Fibroblast of skin of left quadriceps (primary cell): ENCODE measurements at places on chromosomes 4 and X.

DNA sequence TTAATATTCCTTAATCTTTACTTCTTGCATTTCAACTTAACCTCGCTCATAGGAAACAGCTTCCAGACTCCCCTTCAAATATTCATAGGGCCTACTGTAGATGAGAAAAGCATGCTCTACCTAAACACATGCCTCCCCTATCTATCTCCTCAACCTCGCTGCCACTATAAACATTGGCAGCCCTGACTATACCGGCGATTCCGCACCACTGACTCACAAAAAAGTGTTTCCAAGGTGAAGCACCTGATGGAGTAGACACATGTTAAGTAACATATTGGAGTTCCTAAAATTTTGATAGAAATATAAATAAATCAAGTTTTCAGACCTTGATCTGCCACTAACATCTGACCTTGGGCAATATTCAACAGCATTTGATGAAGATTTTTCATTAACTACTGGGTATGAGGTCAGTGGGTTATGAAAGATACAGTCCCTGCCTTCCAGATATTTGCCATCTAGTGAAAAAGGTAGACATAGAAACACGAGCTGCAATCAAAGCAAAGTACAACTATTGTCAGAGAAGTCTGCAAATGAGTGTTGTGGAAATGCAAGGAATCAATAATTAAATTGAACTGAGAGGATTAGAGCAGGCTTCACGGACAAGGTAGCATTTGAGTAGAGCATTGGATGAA is 184.2 kb downstream of the MAML3 start:
- no peak for DNase-seq

- peak; percentile 0 for DNase-seq
Observed at GRCh38 chrX:139642241-139642927, 65.6 kb downstream of the MCF2 start.

GRCh38 chr4:137363496-137363895 is 168.8 kb downstream of the PCDH18 start:
- DNase-seq, result no peak

DNA sequence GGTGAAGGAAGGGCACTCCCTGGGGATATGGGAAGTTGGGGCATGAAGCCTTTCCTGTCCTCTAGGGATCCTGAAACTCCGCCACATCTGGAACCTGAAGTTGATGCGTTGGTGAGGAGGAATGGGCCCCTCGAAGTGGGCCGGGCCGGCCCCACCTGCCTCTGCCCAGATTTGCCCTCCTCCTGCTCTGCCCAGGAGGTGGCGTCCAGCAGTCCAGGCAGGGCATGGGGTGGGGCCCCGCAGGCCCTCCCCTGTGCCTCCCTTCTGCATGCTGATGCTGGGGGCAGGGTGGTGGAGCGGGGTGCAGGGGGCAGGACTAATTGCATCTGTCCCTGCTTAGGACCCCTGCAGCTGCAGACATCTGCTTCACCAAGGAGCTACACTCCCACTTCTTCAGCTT is 1.8 kb downstream of the TAFAZZIN start:
- DNase-seq, result no peak

GRCh38 chr4:157727163-157727562 is 445.7 kb downstream of the GASK1B start:
- no peak for DNase-seq

- peak; percentile 5 for DNase-seq
Observed at GRCh38 chr4:39415678-39416283, 9.1 kb downstream of the KLB start.

DNA sequence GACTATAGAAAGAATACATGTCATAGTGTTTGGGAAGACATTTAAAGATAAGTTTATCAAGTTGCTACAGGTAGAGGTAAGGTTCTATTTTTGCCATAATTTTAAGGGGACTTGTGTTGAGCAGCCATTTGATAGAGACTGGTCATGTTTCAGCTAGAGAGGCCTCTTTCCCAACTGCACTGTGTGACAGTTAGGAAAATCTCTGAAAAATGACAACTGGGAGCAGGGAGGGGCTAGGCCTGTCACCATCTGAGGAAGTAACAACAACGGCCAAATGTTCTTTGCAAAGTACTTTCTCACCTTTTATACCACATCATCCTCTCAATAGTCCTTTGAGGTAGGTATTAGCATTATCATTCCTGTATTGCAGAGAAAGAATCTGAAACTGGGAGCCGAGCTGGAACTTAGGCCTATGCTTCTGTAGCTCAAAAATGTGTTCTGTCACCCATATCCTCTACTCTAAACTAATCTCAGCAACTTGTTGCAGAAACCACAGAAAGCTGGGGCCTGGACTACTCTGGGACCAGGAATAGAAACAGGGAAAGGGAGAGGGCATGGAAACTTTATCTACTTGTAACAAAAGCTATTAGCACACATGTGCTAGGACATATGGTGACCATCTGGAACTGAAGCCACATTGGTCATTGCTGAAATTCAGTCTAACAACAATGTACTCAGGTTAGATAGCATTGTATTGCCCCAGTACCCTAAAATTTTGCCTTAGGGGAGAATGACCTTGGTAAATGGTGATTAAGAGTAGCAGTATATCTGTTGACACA is 198.9 kb downstream of the MID1IP1 start:
- no peak for DNase-seq

DNA sequence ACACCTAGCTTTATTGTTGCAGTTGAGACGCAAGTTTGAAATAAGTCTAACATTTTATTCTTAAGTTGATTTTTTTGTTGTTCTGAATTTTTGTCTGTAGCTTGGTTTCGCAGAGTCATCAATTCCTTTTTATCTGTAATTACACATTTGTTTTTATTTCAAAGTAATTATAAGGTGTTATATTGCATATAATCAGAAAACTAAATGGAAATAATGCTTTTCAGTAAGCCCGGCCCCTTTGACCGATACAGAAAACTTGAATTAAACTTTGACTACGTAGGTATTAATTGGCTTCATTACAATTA is 2.1 kb downstream of the KDM6A start:
- no peak for DNase-seq
